Renal cortex interstitium (tissue), 15 donors: ENCODE measurements at places on chromosomes 4 and X. TPM values are rescaled to one million over a fixed set of nuclear protein-coding genes. Genes with fewer than 3 reads are reported as not detected.

GRCh38 chrX:96376266-96376665 lies 308.4 kb upstream of the DIAPH2 start:
- DNase-seq = no peak

- DNase-seq = no peak
Observed at GRCh38 chr4:96136056-96136455, 296.2 kb downstream of the PDHA2 start.

GRCh38 chr4:148843625-148844024 lies 401.4 kb upstream of the NR3C2 start:
- DNase-seq = no peak

GRCh38 chr4:142372530-142373260 lies 473.4 kb downstream of the INPP4B start:
- no peak for DNase-seq

- DNase-seq = no peak
Observed at GRCh38 chrX:80267790-80268189, 152.5 kb upstream of the TENT5D start.

- no peak for DNase-seq
Observed at GRCh38 chrX:80139564-80139963, 125.0 kb downstream of the TBX22 start.

GRCh38 chr4:677431-678293 lies 3.3 kb downstream of the MYL5 start:
- no peak for DNase-seq

DNA sequence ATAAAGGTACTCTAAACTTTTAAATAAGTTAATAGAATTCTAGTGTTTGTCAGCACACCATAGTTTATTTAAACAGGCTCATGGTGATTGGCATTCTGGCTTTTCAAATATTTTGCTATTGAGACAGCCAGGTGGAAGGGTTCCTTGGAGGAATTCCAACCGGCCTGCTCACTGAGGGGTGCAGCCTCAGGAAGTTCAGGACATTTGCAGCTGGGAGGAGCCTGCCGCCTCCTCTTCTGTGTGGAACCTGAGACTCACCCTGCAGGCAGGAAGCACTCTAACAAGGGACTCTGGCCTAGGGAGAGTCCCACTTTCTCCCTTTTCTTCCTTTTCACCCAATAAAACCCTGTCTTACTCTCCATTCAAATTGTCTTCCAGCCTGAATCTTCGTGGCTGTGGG lies 1328.0 kb downstream of the FSTL5 start:
- no peak for DNase-seq

DNA sequence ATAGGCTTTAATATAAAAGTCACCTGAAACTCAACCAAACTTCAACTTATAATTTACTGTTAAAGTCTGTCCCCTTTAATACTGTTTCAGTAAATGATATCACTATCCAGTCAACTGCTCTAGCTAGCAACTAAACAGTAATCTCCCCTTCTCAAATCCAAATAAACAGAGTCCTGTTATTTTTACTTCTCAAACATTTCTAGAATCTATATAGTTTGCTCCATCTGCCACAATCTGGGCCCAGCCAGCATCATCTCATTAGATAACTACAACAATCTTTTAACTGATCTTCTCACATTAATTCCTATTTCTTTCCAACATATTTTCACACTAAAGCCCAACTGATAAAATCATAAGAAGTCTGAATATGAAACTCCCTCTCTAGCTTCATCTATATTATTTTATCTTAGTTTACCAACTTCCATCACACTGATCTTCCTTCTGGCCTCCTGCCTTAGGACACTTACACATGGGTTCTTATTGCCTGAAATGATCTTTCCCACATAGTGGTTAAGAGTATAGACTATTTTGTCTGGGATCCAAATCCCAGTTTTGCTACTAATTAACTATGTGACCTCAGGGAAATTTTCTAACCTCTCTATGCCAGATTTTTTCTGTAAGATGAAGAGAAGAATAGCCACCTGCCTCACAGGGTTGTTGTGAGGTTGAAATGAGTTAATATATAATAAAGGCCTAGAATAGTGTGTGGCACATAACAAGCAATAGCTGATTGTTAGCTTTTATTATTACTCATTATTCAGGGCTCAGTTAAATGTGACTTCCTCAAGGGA lies 18.6 kb downstream of the TBCK start:
- no peak for DNase-seq

GRCh38 chrX:25737540-25737939 lies 400.6 kb upstream of the MAGEB18 start:
- DNase-seq = no peak

Gene CWH43
- 5.4 TPM for polyA plus RNA-seq

Gene NEIL3
- 5.0 TPM for polyA plus RNA-seq

Gene RBM47
- 87.4 TPM for polyA plus RNA-seq

Gene BMX
- 0.45 TPM for polyA plus RNA-seq

Gene ADGRG4
- not detected for polyA plus RNA-seq

Gene STBD1
- 2.0 TPM for polyA plus RNA-seq

Gene ADGRG2
- 17.5 TPM for polyA plus RNA-seq

Gene HSFX3
- polyA plus RNA-seq = 0.45 TPM

Gene SLC25A4
- 41.8 TPM for polyA plus RNA-seq

Gene FAM133A
- polyA plus RNA-seq = 0.14 TPM
